ENCODE measurements at places on chromosomes 11 and 22. TPM values are rescaled to one million over a fixed set of nuclear protein-coding genes. Genes with fewer than 3 reads are reported as not detected.

The OR52A1 gene
- not detected for total RNA-seq

The HTR3B gene
- total RNA-seq = not detected

The KDM4E gene
- not detected for total RNA-seq

The SCGB2A2 gene
- total RNA-seq = not detected

The MRGPRX3 gene
- not detected for total RNA-seq

The TRPC6 gene
- not detected for total RNA-seq
